ENCODE measurements at places on chromosomes 5 and 9. TPM values are rescaled to one million over a fixed set of nuclear protein-coding genes. Genes with fewer than 3 reads are reported as not detected.

- no peak overlapping the region for H3K27ac ChIP-seq
- no peaks in the 10 kb centered on the region for H3K36me3 ChIP-seq
- no peaks in the 10 kb centered on the region for H3K27me3 ChIP-seq
- H3K4me1 ChIP-seq: peaks cover 8% of the 10 kb centered on the region
These were observed 50.9 kb upstream of the CEMIP2 start for GRCh38 chr9:71819115-71819739.

- no peaks in the 10 kb centered on the region for H3K36me3 ChIP-seq
- no peaks in the 10 kb centered on the region for H3K27me3 ChIP-seq
- no peak overlapping the region for H3K4me3 ChIP-seq
- peaks cover 10% of the 10 kb centered on the region for H3K4me1 ChIP-seq
- DNase-seq: peak; percentile 41
These were observed 76.7 kb downstream of the EPB41L4A start for GRCh38 chr5:112342389-112342788.

DNA sequence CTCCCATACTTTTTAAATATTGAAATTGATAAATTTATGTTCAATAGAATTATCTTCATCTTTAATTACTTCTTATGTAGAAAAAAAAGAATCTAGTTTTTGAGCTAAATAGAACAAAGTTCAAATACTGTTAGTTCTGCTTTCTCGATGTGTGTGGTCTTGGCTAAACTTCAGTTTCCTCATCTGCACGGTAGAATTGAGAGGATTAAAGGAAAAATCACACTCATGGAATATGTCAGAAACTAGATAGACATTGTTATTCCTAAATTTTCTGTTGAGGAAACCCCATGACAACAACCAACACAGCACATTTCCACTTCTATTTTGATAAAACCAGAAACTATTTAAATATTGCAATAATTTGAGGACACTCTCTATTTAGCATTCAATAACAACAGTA is 100.3 kb downstream of the MUSK start:
- no peak overlapping the region for H3K27ac ChIP-seq
- H3K27me3 ChIP-seq: no peaks in the 10 kb centered on the region
- no peaks in the 10 kb centered on the region for H3K4me1 ChIP-seq

DNA sequence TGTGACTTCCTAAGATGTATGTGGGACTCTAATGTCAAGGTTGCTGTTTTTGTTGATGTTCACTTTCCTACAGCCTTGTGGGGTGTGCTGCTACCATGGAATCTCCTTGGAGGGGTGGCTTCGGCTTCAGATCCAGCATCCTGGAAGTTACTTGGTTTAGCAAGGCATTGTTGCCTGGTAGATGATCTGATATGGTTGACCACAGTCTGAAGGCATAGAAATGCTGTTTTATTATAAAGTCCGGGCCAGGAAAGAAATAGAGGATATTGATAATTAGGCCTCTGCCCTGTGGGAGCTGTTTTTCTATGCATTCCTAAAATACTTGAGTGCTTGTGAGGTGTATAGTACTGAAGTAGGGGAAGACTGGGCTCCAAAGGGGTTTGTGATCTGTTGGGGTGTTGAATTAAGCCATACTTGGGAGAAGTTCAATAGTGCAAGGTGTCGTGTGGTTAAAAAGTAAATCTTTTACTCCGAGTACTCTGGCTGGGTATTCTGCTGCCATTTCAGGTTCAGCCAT is 27.3 kb upstream of the CREBRF start:
- H3K4me1 ChIP-seq: no peaks in the 10 kb centered on the region
- DNase-seq: no peak
- H3K4me3 ChIP-seq: no peak overlapping the region
- H3K27ac ChIP-seq: no peak overlapping the region
- H3K36me3 ChIP-seq: no peaks in the 10 kb centered on the region
- H3K27me3 ChIP-seq: no peaks in the 10 kb centered on the region

DNA sequence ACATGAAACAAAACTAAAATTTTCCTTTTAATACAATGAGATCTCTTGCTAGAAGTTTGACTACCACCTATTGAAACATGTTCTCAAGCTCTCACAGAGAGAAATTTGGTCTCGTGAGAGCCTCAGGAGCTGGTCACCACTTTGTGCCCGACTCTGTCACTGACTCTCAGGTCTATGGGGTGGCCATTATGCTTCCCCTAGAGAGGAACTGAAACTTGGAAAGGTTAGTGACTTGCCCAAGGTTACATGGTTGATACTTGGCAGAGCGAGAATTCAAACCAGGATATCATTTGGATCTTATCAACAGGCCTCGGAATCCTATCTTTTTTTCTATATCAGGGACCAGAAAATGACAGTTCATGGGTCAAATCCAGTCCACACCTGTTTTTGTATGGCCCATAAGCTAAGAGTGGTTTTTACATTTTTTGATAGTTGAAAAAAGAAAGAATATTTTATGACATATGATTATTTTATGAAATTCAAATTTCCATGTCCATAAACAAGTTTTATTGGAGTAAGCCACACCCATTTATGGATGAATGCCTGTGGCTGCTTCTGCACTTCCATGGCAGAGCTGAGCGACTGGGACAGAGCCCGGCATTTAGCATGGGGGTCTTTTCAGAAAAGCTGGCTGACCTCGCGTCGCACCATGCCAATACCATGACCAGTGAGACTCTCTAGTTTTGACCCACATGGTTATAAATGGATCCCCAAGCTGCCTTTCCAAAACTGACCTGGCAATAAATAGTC is 44.8 kb upstream of the EQTN start:
- peak overlapping the region; percentile 4 for H3K4me3 ChIP-seq
- H3K4me1 ChIP-seq: peaks cover 37% of the 10 kb centered on the region
- peak overlapping the region; percentile 97 for H3K27ac ChIP-seq
- no peak for DNase-seq
- H3K27me3 ChIP-seq: no peaks in the 10 kb centered on the region
- H3K36me3 ChIP-seq: peaks cover 6% of the 10 kb centered on the region

Gene GARIN3
- total RNA-seq: not detected

Gene BTNL8
- total RNA-seq: 0.22 TPM

Gene SLC6A3
- 0.32 TPM for total RNA-seq

GRCh38 chr9:32247168-32247567 is 137.3 kb upstream of the ACO1 start:
- H3K27me3 ChIP-seq: no peaks in the 10 kb centered on the region
- no peak for DNase-seq
- H3K4me1 ChIP-seq: no peaks in the 10 kb centered on the region
- no peaks in the 10 kb centered on the region for H3K36me3 ChIP-seq
- no peak overlapping the region for H3K4me3 ChIP-seq

Gene MYO10
- total RNA-seq: 59.9 TPM

Gene DDX4
- 0.09 TPM for total RNA-seq

DNA sequence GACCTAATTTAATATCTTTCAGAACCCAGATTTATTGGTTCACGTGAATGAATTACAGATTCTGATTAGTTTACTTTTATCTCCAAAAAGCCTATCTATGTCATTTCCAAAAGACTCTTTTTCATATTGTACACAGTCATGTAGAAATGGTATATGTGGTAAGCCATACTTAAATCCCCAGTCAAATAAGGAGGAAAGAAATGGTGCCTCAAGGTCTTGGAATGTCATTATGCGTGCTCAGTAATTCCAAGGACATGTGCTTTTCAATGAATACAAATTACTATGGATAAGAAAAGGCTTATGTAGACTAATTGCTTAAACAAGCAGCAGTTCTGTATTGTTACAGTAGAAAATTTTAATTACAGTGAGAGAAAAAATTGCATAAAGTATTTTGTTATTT is 64.1 kb upstream of the TYRP1 start:
- peak; percentile 14 for DNase-seq
- H3K27me3 ChIP-seq: no peaks in the 10 kb centered on the region
- no peaks in the 10 kb centered on the region for H3K36me3 ChIP-seq
- peaks cover 11% of the 10 kb centered on the region for H3K4me1 ChIP-seq
- H3K27ac ChIP-seq: no peak overlapping the region

- H3K4me1 ChIP-seq: peaks cover 13% of the 10 kb centered on the region
- H3K27me3 ChIP-seq: peaks cover 19% of the 10 kb centered on the region
- peak overlapping the region; percentile 44 for H3K4me3 ChIP-seq
- peak; percentile 84 for DNase-seq
- no peaks in the 10 kb centered on the region for H3K36me3 ChIP-seq
- H3K27ac ChIP-seq: no peak overlapping the region
These were observed 213.3 kb downstream of the SEMA6A start for GRCh38 chr5:116361171-116361967.
